H1 (cell line): ENCODE measurements at places on chromosomes 6 and 20. TPM values are rescaled to one million over a fixed set of nuclear protein-coding genes. Genes with fewer than 3 reads are reported as not detected.
A peak's percentile ranks its signal among the peaks of the same experiment; 100 is the strongest.

VGLL2 gene
- 0.13 TPM in 1 of 2 replicates, not detected in the other for total RNA-seq

MCUR1 gene
- total RNA-seq = 35.9 and 37.3 TPM in 2 replicates

SLC17A9 gene
- total RNA-seq = 31.1 and 35.2 TPM in 2 replicates

SLC22A3 gene
- total RNA-seq = 2.7 and 2.9 TPM in 2 replicates

SLC4A11 gene
- total RNA-seq = 29.1 and 32.3 TPM in 2 replicates

FBXO9 gene
- total RNA-seq = 50.9 and 58.8 TPM in 2 replicates

DEF6 gene
- total RNA-seq = 4.1 and 4.5 TPM in 2 replicates

HELZ2 gene
- 17.5 and 18.2 TPM in 2 replicates for total RNA-seq

DNA sequence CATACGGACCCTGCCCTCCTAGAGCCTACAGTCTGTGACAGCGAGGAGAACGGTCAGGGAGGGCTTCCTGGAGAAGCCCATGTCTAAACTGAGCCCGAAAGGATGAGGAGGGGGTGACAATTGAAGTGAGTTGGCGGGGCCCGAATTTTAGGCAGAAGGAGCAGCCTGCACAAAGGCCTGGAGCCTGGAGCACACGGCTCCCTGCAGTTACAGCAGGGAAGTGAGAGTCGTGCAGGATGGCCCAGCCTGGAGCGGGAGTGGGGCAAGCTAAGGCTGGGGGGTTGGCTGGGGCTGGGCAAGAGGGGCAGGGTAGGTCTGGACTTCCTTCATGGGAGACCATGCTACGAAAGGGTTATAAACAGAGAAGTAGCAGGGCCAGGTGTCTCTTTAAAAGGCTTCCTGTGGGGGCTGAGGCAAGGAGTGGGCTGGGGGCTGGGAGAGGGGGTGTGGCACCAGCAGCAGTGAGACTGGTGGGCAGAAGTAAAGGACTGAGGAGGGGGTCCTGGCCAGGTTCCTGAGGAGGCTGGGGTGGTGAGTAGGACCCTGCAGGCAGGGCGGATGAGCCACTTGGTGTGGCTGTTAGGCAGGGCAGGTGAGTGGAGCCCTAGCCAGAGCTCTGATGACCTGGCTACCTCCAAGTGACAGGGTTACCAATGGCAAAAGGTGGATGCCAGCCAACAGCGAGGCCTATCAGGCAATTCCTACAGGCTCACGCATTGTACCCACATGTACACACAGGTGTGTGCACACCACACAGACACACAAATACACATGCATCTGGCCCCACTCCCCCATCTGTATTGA lies 119.2 kb downstream of the MRPL14 start:
- DNase-seq = no peak

DNA sequence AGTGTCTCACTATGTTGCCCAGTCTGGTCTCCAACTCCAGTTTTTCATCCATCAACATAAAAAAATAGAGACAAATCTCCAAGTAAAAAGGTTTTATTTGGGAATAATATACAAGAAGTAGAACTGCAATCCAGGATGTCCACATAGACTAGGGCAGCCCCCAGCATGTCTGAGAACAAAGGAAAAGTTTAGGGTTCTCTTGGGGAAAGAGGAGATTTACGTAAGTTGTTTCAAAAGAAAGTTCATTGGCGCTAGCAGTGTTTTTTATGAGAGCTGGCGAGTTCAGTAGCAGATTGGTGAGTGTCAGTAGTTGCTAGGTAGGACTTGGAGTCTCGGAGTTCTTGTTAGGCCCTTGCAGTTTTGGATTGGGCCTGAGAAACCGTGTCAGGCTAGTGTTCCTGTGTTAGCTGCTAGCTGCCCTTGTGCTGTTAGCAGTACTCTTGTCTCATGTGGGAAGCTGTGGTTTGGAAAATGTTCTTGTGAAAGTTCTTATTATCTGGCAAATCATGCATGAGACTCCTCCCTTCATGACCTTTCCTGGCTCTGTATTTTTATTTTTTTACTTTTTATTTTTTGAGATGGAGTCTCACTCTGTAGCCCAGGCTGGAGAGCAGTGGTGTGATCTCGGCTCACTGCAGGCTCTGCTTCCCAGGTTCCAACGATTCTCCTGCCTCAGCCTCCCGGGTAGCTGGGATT lies 24.7 kb downstream of the TTLL9 start:
- DNase-seq = no peak

DNA sequence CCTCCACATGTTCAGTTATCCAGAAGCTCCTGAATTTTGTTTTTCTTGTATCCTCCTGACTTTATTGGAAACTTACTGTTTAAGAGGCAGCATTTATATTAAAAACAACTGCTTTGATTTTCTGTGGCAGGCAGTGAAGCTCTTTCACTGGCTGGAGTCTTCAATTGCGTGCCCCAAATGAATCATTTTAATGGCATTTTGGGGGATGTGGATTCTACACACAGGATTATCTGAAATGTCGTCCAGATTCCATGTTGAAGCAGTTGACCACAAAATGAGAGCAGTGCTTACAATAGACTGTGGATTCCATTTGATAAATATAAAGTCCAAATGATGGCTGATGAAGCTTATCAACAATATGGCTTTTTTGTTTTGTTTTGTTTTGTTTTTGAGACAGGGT lies 41.0 kb upstream of the HIVEP1 start:
- DNase-seq = no peak

DNA sequence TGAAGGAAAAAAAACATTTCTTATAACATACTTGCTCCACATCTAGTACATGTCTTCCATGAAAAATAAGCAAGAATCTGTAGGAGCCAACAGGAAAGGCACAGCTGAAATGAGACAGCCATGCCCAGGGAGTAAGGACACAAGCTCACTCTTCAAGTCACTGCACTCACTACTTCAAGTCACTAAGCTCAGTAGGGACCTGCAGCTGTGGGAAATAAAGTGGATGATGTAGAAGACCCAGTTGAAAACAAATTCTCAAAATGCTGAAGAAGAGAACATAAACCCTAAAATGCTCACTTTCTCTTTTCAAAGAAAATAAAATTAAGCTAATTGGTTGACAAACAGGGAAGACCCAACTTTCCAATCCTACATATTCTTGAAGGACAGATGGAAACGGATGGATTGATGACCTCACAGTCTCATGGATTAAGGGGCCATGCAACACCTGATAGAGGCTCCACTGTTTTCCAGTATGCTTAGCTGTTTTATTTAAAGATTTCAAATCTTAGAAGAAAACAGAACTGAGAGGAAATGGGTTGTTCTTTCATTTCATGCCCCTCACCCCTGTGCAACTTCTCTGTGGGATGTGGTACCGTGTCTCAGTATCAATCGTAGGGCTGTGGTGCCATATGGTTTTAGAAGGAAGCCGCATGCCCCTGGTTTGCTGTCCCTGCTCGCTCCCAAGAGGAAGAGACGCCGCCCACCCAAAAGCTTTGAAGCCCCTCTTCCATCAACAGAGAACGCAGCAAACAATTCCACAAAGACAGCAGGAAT lies 133.3 kb downstream of the WDR27 start:
- no peak for DNase-seq

DNA sequence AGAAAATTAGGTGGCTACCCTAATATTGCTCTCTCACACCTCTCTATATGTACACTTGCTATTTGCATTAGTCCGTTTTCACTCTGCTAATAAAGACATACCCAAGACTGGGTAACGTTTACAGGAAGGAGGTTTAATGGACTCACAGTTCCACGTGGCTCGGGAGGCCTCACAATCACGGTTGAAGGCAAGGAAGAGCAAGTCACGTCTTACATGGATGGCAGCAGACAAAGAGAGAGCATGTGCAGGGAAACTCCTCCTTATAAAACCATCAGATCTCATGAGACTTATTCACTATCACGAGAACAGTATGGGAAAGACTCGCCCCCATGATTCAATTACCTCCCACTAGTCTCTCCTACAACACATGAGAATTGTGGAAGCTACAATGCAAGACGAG lies 53.4 kb downstream of the EPM2A start:
- DNase-seq = no peak

- DNase-seq = no peak
Observed at GRCh38 chr6:84773133-84773430, 8.7 kb upstream of the TBX18 start.

GRCh38 chr20:36128463-36129159 lies 25.9 kb upstream of the EPB41L1 start:
- DNase-seq = no peak

GRCh38 chr6:166307082-166308032 lies 835 bp downstream of the PRR18 start:
- peak; percentile 84 for DNase-seq

DNA sequence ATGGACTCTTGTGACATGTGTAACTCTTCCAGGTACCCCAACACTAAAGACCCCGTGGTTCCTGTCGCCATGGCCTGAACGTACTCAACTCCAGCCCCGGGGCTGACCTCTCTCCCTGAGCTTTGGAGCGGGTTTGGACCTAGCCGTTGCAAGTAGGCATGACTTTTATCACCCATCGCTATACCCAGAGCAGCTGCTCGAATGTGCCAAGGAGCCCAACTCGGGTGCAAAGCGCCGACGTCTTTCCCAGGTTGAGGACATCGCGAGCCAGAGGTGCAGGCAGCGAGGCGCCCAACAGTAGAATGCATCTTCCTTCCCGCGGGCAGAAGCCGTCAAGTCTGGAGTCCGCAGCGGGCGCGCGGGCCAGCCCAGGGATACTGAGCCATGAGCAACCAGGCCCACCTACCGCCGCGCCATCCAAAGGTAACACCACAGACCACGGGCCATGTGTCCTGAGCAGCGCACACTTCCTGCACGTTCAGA lies 5.7 kb upstream of the LAMP5 start:
- no peak for DNase-seq

- DNase-seq = no peak
Observed at GRCh38 chr6:35605600-35605999, 83.1 kb downstream of the FKBP5 start.

DNA sequence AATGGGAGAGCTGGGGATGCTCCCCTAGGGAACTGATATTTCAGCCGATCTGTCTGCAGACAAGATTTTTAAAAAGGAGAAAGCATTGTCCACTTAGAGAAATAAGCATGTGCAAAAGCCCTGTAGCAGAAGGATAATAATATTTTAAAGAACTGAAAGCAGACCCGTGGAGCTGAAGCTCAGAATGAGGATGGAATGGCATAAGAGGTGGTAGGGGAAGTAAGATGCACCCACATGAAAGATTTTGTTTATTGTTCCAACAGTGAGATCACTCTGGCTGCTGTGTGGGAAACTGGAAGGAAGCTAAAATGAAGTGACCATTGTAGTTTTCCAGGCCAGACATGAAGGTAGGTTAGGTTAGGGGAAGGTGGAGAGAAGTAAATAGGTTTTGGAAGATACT lies 266.4 kb upstream of the PRDM1 start:
- DNase-seq = no peak

GRCh38 chr6:167977717-167978467 lies 19.6 kb upstream of the KIF25 start:
- peak; percentile 29 for DNase-seq

DNA sequence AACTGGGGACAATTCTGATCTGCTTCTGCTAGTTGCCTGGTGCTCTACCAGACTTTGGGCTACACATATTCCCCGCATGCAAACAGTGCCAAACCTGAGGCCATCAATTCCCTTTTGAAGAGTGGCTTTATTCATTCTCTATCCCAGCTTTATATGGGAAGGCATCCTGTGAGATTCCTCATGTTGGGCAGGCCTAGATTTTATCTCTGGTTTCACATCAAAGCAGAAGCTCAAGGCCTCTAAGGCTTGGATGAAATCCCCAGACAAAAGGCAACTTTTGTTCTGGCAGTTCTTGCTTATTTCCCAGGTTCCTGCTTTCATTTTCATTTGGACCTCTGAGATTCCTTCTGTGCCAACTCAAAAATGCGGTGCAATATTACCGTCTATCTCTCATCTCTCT lies 648.8 kb downstream of the QKI start:
- no peak for DNase-seq

GRCh38 chr20:39538317-39538716 lies 576.2 kb downstream of the DHX35 start:
- DNase-seq = no peak

- DNase-seq = peak; percentile 91
Observed at GRCh38 chr6:108133594-108134179, 32.1 kb upstream of the NR2E1 start.

DNA sequence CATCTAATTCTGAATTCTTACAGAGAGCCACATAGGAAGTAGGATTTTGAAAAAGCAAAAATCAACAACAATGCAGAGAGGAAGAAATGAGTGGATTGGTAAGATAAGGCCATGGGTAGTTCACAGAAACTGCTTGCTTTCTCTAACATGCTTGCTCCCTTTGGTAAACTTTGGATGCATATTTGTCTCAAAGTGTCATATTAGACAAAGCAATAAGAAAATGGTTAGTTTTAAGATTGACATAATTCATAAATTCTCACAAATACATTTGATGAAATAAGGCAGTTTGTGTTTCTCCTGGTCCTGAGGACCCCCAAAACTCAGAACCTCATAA lies 31.7 kb downstream of the UTRN start:
- DNase-seq = no peak

DNA sequence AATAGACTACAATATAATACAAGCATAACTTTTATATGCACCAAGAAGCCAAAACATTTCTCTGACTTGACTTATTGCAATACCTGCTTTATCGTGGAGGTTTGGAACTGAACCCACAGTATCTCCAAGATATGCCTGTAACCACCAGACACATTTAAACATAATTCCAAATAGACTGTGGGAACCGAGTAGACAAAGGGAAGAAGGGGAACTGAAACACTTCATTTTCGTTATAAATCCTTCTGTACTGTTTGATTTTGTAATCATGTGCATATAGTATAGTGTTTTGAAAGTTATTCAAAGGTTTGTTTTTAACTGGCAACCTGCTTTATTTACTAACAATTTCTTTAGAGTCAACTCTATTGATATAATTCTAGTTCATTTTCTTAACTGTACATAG lies 154.9 kb upstream of the BEND6 start:
- DNase-seq = no peak

GRCh38 chr6:6661684-6662083 lies 73.2 kb downstream of the LY86 start:
- no peak for DNase-seq

DNA sequence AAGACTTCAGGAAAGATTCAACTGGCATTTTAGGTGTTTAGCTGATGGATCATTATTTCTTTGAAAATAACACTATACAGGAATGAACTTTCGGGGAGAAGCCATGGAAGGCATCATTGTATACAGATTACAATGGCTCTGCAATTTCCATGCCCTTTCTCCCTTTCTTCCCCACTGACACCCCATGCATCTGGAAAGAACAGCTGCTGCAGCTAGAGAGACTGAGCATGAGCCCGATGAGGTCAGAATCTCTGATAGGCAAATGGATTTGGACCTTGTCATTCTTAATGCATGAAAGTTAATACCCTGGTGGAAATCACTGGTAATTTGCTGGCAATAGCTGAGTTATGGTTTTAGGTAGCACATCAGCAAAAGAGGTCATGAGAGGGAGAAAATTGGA lies 54.8 kb downstream of the BTBD3 start:
- DNase-seq = no peak

DNA sequence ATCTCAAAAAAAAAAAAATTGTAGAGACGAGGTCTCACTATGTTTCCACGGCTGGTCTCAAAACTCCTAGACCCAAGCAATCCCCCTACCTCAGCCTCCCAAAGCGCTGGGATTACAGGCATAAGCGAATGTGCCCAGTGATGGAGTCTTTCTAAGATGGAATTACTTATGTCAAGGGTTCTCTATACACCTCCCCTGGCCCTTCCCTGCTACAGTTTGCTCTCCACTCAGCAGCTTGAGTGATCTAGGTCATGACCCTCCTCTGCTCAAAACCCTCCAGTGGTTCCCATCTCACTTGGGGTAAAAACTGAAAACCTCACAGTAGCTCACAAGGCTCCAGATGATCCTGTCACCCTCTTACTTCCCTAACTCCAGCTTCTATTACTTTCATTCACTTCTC lies 1.8 kb upstream of the DNPH1 start:
- DNase-seq = no peak

GRCh38 chr20:13676682-13677081 lies 38.0 kb upstream of the TASP1 start:
- DNase-seq = no peak

GRCh38 chr6:3217286-3217685 lies 10.2 kb downstream of the TUBB2B start:
- no peak for DNase-seq
